ENCODE measurements at places on chromosomes 1 and 21.

DNA sequence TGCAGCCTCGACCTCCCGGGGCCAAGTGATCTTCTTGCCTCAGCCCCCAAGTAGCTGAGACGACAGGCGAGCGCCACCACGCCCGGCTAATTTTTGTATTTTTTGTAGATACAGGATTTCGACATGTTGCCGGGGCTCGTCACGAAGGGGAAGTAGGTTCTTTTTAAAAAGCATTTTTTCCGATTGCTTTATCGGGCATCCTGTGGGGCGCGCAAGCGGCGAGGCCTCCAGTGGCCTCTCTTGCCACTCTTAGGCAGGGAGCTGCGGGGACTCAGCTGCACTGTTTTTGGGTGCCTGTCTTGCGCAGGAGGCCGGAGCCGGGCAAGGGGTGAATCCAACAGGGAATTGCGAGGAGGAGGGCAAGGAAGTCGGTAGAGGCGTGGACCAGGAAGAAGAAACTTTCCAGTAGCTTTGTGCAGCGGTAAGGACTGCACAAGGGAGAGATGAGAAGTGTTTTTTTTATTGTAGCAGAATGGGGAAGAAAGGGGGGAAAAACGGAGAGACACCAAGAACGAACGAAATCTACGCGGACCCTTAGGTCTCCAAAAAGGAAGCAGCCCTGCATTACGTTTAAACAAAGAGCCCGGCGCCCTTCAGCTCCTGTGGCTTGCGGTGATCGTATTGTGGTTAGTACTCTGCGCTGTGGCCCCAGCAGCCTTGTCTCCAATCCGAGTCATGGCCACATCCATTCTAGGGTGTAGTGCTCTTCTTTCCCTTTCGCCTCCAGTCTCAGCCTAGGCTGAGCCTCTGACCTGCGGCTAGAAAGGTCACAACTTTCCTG lies 164.8 kb downstream of the PPIAL4G start:
- peak; percentile 80 for DNase-seq

GRCh38 chr1:80779275-80779674 lies 1021.5 kb upstream of the ADGRL2 start:
- DNase-seq: peak; percentile 29

DNA sequence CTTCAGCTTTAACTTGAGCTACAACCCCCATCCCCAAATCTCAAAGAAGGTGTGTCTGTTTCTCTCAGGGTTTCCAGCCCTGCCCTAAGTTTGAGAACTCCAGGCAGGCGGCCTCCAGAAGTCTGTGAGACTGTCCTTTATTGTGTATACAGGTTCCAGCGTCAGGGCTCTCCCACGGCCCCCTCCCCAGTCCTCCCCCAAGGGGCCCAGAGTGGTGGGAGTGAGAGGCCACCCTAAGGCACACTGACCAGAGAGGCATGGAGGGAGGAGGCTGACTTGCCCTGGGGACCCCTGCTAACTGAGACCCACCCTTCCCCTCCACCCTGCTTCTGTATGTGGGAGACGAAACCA lies 4.0 kb downstream of the HSPB7 start:
- no peak for DNase-seq

GRCh38 chr1:97841338-97841737 lies 79.5 kb downstream of the DPYD start:
- DNase-seq: no peak

GRCh38 chr1:47474278-47475193 lies 36.7 kb downstream of the FOXD2 start:
- no peak for DNase-seq

DNA sequence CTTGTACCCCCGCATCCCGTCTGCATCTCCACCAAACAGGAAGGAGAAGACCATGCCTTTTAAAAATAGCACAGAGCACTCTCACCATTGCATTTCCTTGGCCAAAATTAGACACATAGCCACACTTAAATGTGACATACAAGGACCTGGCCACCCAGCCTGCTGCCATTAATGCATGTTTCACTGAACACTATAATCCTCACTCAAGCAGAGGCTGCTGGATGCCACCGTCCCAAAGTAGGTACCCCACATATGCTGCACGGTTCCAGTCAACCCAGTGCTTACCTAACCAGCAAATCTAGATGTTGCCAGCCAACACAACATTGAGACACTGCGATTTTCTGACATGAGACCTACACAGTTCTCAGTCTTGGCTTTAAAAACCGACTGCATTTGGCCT lies 107.7 kb downstream of the ADSS2 start:
- DNase-seq: no peak

DNA sequence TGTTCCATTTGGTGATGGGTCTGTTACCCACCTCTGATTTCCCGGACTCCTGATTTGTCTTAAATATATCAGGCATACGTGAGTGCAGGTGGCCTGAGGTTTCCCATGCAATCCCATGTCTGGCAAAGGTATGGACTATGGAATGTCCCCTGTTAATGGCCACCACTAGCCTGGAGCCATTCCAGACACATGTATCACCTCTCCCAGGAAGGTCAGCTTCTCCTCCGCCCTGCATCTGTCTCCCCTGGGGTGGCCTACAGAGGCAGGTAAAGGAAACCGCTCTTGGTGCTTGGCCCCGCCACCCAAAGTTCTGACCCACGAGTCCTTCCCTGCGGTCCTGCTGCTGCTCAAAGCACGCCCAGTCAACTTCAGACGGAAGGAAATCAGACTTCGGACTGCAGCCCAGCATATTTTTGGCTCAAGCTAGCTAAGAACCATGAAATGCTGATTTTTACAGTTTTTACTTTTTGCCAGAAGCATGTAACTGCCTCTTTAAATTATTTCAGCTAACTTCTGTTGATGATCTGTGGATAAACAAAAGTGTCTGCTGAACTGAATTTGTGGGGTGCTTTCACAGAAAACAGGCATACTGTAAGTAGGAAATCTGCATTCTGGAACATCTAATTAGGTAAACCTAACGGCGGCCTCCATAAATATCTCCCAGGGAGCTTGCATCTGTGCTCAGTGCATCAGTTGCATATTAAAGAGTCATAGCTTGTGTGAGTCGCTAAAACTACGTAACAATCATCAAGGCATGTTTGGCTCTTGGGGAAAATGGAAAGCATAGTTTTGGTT lies 105.9 kb downstream of the PCP4 start:
- no peak for DNase-seq

- peak; percentile 19 for DNase-seq
Observed at GRCh38 chr1:184755226-184756065, 788 bp upstream of the EDEM3 start.

DNA sequence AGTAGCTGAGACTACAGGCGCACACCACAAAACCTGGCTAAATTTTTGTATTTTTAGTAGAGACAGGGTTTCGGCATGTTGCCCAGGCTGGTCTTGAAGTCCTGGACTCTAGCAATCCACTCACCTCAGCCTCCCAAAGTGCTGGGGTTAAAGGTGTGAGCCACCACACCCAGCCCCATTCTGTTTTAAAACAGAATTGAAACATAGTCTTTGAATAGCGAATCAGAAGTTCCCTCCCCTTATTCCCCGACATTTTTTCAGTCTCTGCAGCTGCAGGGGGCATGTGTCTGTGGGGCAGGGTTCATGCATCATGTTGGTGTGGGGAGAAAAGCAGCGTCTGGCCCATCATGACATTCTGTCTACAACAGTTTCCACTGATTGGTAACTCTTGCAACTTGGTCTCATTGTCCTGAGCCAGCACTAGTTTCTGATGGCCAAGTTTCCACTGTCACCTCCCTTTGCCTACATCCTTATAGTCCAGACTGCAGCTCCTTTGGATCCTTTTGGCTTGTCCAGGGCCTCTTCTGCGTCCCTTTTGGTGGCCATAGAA lies 15.6 kb upstream of the HHAT start:
- no peak for DNase-seq

DNA sequence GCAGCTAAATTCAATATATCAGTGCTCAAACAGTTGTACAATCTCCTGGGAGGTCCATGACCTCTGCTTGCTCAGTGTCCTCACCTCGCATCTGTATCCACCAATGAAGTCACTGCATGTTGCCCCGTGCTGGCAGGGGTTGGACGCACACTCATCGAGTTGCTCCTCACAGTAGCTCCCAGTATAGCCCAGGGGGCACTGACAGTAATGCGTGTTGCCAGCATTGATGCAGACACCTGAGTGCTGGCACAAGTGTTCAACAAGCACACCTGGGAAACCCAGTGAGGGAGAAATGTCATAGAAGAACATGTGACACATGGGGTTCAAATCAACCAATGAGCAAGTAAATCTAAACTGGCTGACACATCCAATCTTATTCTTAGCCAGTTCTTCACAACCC lies 40.9 kb upstream of the ADAM30 start:
- DNase-seq: no peak

DNA sequence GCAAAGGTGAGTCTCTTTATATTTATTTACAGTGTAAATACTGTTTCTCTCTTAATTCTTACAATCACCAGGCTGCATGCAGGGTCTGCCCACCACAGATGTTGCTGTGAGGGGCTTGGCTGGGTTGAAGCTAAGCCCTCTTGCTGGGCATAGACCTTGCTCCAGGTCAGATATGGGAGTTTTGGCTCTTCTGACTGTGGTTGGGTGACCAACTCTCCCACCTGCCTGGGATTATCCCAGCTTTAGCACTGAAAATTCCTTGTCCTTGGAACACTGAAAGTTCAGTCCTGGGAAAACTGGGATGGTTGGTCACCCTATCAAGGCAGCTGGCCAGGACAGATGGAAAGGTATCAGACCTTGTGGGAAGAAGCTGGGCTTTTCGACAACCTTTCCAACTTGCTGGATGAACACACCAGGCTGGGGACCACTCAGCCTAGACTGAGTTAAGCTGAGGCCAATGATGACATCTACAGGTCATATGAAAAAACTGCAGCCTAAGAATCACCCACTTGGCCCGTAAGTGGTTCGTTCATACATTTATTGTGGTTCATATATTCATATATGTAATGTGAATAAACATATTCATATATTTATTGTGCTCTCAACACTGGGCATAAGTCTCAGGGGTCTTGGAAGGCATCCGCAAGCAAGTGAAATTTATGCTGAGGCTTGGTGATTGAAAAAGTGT lies 26.6 kb upstream of the HPDL start:
- peak; percentile 86 for DNase-seq

DNA sequence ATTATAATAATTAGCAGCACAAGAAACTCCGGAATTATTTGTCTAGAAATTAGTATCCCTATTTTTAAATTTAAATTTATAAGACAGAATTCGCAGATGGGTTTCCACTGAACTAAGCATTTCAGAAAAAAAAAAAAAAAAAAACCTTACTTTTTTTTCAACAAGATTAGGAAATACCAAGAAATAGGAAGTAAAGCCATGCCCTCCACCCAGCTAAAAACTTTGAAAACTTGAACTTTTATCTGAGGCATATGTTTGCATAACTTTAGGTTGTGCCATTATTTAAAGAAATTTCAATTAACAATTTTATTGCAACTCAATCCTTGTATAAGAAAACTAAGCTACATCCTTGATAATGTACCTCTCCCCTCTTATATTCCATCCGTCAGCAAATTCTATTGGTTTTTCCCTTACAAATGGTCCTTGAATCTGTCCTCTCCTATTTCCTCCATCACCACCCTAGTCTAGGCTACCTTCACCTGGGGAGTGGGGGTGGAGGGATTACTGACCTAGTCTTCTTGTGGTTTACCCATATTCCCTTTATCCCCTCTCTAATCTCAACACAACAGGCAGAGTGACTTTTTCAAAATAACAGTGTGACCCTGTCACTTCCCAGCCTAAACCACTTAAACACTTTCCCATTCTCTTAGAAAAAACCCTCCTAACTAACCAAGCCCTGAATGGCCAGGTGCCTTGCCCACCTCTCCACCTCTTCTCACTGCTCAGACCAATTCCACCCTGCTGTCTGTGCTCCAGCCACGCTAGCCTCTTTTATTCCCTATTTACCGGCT lies 1.4 kb upstream of the EVI5 start:
- no peak for DNase-seq

GRCh38 chr1:227635596-227635995 lies 72.2 kb downstream of the ZNF678 start:
- DNase-seq: no peak

DNA sequence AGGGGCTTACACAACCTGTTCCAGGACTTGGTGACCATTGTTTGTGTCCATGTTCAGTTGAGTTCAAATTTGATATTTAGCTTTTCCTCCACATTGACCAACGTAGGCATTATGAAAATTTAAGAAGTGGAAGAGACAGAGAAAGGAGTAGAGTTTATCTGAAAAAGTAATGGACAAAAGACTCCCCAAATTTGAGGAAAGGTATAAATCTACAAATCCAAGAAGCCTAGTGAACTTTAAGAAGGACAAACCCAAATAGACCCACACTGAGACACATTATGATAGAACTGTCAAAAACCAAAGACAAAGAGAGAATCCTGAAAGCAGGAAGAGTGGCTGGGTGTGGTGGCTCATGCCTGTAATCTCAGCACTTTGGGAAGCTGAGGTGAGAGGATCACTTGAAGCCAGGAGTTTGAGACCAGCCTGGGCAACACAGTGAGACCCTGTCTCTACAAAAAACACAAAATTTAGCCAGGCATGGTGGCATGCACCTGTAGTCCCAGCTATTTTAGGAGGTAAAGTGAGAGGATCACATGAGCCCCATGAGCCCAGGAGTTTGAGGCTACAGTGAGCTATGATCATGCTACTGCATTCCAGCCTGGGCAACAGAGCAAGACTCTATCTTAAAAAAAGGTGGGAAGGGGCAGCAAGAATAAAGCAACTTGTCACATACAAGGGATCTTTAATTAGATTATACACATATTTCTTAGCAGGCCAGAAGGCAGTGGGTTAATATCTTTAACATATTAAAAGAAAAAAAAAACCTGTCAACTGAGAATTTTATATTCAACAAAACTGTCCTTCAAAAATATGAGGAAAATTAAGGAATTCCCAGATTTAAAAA lies 41.0 kb upstream of the ERO1B start:
- DNase-seq: no peak

DNA sequence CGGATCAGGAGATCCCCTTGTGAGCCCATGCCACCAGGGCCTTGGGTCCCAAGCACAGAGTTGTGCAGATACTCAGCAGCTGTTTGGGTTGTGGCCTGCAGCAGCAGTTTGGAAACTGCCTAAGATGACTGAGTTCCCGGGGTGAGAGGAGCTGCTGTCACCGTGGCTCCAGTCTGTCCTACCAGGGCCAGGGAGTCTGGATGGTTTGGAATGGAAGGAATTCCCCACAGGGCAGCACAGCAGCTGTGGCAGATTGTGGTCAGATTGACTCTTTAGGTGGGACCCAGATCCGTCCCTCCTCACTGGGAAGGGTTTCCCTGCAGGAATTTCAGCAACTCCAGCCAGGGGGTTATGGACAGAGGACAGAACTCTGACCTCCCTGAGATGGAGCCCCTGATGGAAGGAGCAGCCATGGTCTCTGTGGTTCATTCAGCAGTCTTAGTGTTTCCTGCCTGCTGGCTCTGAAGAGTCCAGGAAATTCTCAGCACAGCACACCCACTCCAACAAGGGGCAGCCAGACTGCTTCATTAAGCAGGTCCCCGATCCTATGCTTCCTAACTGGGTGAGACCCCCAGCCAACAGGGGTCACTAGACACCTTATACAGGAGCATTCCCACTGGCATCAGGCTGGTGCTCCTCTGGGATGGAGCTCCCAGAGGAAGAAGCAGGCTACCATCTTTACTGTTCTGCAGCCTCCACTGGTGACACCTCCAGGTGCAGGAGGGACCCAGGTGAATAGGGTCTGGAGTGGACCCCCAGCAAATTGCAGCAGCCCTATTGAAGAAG lies 51.5 kb upstream of the TNFSF4 start:
- peak; percentile 4 for DNase-seq
